ENCODE measurements at places on chromosomes 6 and 20.

- DNase-seq = no peak
Observed at GRCh38 chr20:39097889-39098288, 135.7 kb downstream of the DHX35 start.

DNA sequence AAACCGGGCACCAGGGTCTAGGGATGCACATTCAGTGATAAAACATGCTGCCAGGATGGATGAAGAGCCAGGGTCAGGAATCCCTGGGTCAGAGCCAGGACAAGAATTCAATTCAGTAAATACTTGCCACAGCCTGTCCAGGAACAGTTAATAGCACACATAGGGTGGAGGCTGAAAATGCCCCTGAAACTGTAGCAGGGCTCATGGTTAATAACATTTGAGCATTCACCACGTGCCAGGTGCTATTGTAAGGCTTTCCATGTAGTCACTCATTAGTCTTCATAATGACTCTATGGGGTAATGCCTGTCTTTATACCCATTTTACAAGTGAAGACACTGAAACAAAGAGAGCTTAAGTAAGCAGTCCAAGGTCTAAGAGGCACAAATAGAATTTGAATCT, 296.3 kb downstream of the LRFN2 start:
- no peak for DNase-seq

- no peak for DNase-seq
Observed at GRCh38 chr6:36843170-36843569, 3.9 kb upstream of the CPNE5 start.

DNA sequence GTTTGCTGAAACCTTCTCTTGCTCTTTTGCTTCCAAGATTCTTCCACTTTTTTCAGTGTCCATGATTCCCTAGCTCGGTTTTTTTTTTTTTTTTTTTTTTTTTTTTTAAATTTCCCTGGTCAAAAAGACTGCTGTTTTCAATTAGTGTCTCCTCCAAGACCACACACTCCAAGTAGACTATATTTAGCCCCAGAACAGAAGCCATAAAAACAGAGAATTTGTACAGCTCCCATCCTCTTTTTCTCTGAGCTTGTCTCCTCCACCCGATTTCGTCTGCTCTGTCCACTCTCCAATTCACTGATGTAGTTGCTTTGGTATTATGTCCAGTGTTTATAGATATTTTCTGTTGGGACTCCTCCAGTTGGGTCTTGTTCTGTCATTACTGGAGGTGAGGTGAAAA, 37.6 kb downstream of the RSPH3 start:
- DNase-seq = no peak

DNA sequence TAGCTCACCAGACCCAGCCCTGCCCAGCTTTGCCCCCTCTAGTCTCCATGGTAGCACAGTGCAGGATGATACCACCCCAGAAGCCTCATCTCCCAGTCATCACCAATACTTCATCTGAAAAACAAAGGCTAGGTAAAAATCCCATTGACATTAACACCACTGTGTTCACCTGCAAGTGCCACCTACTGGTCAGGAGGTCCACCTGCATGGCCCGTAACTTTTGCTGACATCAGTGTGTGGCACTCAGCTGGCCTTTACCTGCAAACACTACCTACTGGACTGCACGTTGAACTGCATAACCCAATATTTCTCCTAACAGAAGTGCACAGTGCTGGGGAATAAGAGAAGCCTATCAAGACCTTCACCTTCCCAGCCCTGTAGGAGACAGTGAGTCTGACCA, 234.7 kb upstream of the ADGRB3 start:
- DNase-seq = no peak

All from endothelial cell (in vitro differentiated cells).